ENCODE measurements at places on chromosomes 4 and X.

- no peak for DNase-seq
Observed at GRCh38 chr4:40848251-40848650, 98.5 kb downstream of the NSUN7 start.

GRCh38 chrX:10133980-10134676, 22.6 kb upstream of the CLCN4 start:
- no peak for DNase-seq

DNA sequence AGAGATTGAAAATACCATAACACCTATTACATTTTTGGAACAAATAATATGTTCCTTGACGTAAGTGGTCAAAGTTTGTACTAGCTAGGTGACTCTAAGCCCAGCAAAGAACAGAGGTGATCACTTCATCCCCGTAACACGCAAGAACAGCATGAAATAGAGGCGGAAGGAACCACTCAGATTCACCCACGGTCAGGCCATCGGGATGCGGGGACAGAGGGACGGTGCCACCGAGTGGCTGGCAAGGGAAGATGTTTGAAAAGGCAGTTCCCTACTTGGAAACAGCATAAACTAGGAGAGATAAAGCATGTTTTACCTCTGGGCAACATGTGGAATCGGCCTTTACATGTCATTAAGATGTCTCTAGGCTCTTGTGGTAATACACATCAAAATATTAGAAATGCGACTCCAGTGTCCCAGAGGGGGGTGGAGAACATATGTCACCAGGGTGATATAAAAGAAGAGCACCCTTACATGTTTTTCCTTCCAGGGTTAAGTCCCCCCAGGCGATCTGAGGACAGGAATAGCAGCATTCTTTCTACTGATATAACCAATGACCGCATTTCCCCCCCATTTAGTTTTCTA, 84.0 kb downstream of the PHKA2 start:
- no peak for DNase-seq

- DNase-seq, result no peak
Observed at GRCh38 chr4:176805155-176805554, 12.4 kb upstream of the VEGFC start.

GRCh38 chr4:82517043-82517442, 44.7 kb downstream of the TMEM150C start:
- DNase-seq, result no peak

Data from LoVo (cell line).